ENCODE measurements at places on chromosomes 3 and 15.

DNA sequence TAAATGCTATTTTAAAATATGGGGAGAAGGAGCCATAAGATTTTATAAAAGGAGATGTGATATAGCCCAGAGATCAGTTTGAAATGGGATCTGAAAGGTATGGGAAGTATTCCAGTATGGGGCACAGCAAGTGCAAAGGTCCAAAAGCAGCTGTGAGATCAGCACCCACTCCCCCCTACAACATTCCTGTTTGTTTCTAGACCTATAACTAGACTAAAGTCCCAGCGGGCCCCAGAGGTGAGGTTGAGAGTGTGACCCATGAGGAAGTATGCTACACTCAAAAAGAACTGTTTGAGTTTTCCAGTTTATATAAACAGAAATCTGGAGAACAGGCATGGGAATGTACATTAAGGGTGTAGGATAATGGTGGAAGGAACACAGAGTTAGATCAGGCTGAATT, 152.5 kb downstream of the TBC1D5 start:
- DNase-seq: no peak

GRCh38 chr15:35627696-35628095, 81.7 kb upstream of the DPH6 start:
- DNase-seq: no peak

- no peak for DNase-seq
Measured at GRCh38 chr3:139620438-139620837, 57.3 kb downstream of the NMNAT3 start.

- DNase-seq: no peak
Measured at GRCh38 chr15:85595804-85596536, 198.8 kb downstream of the KLHL25 start.

DNA sequence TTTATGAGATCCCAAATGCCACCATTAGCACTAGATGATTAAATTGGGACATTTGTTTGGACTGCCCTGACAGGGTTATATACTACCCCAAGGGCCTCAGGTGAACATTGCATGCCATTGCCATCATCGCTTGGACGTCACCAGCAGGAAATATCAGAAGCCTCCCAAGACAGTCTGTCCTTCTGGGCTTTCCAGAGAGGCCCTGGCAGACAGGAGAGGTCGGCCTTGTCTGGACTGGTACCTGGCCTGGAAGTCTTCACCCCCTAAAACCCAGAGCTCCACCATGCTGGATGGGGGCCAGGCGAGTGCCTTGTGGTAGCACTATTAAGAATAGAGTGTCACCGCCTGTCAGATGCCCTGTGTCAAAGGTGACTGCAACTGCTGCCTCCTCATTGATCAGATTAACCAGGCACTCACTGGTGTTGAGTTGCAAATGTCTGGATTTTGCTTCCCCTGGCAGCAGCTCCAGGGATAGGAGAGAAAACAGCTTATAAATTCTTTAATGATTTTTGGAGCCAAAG, 324.1 kb upstream of the RASGRP1 start:
- no peak for DNase-seq
